ENCODE measurements at places on chromosomes 7 and 10. TPM values are rescaled to one million over a fixed set of nuclear protein-coding genes. Genes with fewer than 3 reads are reported as not detected.

DNA sequence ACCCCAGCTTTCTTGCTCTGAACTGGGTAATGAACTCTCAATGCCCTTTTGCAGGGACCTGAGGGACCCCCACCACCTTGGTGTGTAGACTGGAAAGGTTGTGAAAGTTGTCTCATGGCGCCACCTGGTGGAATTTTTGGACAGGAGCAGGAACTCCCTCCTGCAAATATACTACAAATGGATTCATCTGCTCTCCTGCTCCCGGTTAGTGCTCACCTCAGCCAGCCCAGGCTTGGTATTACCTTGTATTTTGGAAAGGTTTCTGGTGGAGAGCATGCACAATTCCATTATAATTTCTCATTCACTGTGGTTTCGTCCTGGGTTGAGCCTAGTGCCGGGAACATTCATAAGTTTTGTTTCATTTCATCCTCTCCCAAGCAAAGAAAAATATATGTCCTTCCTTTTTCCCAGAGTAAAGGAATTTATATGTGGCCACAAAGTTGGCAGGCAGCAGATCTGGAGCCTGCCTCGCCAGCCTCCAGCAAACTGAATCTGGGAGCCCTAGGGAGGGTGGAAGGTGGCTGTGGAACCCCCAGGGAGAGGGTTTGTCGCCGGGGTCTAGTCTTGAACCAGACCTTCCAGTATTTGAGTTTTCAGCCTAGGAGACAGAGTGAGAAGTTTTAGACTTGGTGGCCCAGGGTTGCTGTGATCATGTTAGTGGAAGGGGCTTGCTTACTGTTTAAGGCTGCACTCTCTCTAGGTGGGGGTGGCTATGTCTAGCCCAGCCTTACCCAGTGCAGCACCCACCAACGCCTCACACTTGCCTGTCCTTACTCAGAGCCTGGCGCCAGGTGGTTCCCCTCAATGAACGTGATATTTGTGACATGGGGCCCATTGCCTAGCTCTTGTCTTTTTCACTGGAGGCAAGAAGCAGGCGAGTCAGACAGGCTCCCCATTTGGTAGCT is 9.5 kb downstream of the FAM241B start:
- peak; percentile 74 for DNase-seq

- DNase-seq = no peak
These were observed 5.9 kb downstream of the SLIT1 start for GRCh38 chr10:97179731-97180362.

DNA sequence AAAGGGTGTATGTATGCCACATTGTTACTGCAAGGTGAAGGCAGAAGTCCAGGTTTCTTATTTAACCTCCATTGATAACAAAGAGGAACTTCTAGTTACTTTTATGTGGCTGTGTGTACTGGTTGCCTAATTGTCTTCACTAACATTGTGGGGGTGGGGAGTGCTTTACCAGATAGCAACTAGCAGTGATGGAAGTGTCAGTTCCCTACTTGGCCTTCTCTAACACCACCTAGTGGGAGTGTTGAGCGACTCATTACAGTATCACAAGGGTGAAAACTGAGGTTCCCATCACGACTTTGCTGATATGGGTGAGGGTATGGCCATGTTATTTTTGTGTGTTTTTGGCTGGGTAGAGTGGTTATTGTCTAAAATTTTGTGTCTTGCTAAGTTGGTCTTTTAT is 274.4 kb downstream of the THSD7A start:
- DNase-seq = peak; percentile 73

The PPIF gene
- total RNA-seq = 42.7 TPM

The IFIT1 gene
- 70.8 TPM for total RNA-seq

The CPSF4 gene
- 33.8 TPM for total RNA-seq

- no peak for DNase-seq
These were observed 5.2 kb downstream of the LGI1 start for GRCh38 chr10:93762979-93763391.

DNA sequence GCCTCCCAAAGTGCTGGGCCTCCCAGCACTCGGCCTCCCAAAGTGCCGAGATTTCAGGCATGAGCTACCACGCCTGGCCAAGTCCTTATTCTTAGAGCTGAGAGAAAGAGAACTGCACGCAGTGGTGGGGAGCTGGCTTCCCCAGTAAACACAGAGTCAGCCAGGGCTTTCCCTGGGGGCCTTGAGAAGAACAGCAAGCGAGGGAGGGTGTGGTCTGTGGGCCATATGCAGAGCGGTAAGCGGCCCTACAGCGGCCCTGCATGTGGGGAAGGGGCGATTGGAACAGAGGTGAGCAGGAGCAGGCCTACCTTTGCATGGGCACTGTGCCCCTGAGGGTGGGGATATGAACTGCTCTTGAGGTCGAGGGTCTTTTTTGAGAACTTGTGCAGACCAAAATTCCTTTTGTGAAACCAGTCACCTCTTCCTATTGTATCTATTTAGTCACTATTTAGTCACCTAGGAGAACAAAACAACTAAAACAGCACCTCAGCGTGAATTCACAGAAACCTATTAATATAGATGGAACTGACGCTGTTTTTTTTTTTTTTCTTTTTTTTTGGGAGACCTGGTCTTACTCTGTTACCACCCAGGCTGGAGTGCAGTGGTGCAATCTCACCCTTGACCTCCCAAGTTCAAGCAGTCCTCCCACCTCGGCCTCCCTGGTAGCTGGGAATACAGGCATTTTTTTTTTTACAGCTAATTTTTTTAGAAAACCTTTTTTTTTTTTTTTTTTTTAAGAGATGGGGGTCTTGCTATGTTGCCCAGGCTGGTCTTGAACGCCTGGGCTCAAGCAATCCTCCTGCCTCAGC is 36.9 kb upstream of the SH2D4B start:
- DNase-seq = peak; percentile 37

The CTNNA3 gene
- total RNA-seq = not detected

DNA sequence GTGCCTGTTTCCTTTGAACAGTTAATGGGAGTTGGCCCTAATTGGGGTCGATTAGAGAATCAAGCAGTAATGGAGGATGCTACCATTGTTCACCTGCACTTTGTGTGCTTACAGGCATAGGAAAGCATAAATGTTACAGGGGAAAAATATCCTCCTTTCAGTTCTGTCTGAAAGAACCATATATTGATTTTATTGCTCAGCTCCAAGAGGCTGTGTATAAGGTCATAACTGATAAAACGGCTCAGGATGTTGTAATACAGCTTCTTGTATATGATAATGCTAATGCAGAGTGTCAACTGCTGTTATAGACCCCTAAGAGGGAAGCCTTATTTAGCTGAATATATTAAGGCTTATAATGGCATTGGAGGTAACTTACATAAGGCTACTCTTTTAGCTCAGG is 32.9 kb upstream of the AKR1C2 start:
- no peak for DNase-seq

DNA sequence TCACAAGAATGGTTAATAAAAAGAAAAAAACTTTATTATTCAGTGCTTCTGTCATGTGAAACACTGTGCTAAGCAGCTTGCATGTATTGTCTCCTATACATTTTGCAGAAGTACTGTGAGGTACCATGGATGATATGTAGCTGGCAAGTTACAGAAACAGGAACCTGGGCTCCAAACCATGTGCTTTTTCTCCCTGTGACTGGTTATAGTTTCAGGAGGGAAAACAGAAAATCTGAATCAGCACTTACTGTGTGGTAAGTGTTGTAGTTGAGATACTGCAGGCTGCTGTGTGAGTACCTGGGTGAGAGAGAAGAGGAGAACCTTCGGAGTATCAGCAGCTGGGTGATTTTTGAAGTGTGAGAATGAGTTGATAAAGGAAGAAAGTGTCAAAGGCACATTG is 285.0 kb downstream of the SUGCT start:
- no peak for DNase-seq

- peak; percentile 39 for DNase-seq
These were observed at the start of gene CFAP46 for GRCh38 chr10:132942101-132943057. TSS of gene CFAP46 (minus strand) at chr10:132942570. CDS start at chr10:132942484, 86 bp downstream.

DNA sequence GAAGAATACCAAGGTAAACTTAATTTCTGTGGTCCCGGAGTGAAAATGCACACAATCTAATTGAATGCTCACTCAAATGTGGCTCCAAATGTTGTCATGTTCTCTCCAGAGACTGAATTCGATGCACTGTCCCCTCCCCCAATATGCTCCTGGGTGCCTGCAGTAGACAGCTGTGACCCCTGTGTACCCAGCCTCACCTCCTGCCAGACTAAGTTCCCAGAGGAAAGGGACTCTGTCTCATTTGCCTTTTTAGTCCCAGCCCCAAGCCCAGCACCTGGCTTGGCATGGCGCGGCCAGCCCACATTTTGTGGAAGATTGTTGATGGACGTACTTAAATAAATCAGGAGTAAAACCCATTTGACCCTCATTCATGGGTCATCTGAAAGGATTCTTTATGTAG is 21.8 kb upstream of the FIGNL1 start:
- no peak for DNase-seq

The SEMA3D gene
- total RNA-seq = 3.0 TPM

DNA sequence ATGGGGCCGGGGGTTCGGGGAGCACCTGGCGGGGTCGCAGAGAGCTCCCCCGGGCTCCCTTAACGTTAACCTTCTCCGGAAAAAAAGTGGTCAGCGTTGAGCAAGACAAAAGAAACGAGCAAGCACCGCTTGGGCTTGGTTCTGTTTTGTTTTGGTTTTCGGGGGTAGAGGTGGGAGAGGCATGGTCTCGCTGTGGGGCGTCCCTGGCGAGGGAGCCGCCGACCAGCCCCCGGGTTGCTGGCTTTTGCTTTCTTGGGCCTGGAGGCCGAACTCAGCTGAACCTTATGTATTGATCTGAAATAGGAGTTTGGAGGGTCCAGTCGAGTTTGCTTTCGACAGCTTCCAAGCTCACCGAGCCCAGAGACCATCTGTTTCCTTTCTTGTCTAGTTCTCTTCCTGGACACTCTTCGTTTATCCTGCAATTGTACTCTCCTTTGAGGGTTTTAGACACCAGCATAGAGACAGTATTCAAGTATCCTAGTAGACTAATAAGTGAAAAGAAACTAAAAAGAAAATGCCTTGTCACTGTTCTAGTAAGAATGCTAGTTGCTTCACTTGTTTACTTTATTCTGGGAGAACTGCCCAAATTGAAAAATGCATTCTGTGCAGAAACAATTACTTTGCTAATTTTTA is 980 bp downstream of the FHIP2A start:
- peak; percentile 79 for DNase-seq

GRCh38 chr10:94016727-94017714 is 23.3 kb downstream of the PLCE1 start:
- DNase-seq = no peak

DNA sequence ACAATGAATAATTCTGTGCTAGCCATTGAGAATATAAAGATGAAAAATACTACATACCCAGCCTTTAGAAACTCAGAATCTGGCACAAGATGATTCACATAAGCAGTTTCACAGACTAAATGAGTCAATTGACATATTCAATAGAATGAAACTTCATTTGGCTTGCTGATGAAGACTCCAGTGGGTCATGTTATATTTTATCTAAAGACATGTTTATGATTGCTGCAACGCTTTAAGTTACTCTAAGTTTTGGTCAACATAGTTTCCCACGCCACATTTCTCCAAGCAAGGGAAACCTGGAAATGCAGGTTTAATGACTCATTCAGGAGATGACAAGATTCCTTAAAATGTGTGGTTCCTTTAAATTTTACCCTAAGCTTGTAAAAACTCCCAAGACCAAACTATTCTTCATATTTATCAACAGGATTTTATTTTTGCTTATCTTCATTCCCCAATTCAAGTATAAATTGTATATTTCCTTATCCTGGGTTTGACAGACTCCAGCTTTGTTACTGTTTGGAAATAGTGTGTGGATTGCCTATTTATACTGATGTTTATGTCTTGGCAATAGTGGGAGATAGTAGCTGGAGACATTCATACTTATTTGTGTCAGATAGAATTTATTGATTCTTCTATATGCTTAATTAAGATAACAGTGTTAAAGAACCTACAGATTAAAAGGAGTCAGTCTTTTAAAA is 6.6 kb downstream of the SEMA3A start:
- peak; percentile 93 for DNase-seq

The GSTK1 gene
- total RNA-seq = 69.1 TPM

DNA sequence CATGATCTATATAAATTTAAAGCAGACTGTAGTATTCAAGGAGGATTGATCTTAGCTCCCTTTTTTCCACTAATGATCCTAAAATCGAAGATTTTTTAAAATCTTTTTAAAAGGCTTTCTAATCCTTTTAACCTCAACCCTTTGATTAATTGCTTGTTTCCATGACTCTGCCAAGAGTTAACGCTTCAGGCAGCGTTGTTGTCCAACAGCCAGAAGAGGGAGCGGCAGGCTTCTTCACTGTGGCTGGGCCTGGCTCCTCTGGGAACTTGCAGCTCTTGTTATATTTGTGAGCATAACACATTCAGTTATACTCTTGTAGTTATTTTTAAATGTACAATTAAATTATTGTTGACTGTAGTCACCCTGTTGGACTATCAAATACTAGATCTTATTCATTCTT is 26.3 kb downstream of the CRCP start:
- DNase-seq = peak; percentile 90

- no peak for DNase-seq
These were observed 13.1 kb downstream of the CC2D2B start for GRCh38 chr10:95920798-95921426.

The PIP4K2A gene
- 66.7 TPM for total RNA-seq

- DNase-seq = no peak
These were observed 27.1 kb upstream of the SAR1A start for GRCh38 chr10:70197235-70197945.

- DNase-seq = no peak
These were observed 255.8 kb downstream of the CREB5 start for GRCh38 chr7:28668085-28668484.

The SPDYE2B gene
- total RNA-seq = not detected

The ASAH2 gene
- total RNA-seq = 1.6 TPM
